ENCODE measurements at places on chromosomes 2 and 18. TPM values are rescaled to one million over a fixed set of nuclear protein-coding genes. Genes with fewer than 3 reads are reported as not detected.

DNA sequence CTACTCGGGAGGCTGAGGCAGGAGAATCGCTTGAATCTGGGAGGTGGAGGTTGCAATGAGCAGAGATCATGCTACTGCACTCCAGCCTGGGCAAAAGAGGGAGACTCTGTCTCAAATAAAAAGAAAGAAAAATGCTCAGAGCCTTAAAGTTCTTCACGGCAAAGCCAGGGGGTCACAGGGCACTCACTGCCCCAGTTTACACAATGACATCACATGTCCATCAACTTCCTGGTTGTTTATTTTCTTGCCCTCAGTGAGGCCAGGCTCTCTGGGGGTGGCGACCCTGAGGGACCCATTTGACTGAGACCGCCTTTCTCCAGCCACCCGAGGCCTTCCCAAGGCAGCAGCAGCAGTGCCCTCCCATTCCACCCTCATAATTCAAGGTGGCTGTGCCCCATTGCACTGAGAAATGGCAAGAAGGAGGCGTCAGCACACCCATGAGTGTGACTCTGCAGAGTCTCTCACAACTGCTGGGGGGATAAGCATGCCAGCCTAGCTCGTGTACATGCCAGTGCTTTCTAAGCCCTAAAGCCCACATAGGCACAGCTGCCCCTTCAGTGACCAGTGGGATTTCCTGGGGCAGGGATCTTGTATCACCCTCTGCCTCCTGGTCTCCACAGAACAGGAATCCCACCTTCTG lies 50.0 kb downstream of the SFXN5 start:
- DNase-seq: no peak

GRCh38 chr2:218286570-218287459 lies 5.5 kb downstream of the TMBIM1 start:
- peak; percentile 60 for DNase-seq

DNA sequence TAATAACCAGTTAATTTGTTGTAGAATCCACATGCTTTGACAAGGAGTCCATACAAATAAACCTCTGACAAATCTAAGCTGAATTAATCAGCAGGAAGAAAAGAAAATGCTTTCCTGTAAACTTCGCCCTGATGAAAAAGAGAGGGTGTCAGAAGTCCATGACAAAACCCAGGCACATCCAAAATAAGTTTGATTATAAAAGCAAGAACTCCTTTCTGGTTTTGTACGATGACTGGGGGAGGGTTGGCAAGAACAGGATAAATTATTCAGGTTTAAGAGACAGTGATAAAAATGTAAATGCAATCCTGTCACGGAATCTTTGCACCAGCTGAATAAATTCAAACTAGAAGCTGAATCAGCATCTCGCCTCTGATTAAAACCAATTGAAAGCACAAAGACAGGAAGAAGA lies 469.2 kb upstream of the TNP1 start:
- no peak for DNase-seq

DNA sequence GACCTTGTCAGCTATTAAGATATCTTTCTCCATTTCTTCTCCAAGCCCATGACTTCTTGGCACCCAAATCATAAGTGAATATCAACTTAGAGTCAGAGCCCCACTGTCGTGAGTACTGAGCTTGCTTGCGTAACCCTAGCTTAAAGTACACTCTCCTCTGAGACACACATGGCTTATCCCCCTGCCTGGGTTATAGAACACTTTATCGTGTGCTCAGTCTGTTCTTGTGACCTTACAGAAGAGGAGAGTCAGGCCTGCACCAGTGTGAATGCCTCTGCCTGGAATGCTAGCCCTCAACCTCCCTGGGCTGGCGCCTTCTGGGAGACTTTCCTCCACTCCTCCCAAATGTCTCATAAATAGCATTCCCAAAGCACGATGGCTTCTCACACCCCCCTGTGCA lies 79.3 kb downstream of the CEP192 start:
- DNase-seq: no peak

DNA sequence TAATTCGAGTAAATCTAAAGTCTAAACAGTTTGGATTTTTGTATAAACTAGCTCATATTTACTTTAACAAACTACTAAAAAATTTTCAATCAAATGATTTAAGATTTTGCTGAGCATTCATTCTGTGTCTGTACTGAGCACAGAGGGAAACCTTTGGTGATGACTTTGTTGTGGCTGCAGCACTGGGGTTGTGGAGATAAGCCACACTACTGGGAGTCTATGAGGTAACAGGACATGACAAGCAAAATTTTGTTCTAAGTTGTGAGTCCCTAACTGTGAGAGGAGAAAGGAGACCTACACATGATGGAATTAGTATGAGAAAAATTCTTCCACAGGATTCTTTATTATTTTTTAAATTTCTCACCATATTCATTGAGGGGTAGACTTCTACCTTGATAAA lies 933.7 kb upstream of the LRATD1 start:
- DNase-seq: no peak

- no peak for DNase-seq
These were observed 365.4 kb upstream of the FSIP2 start for GRCh38 chr2:185373229-185373628.

- DNase-seq: no peak
These were observed 69.1 kb upstream of the B3GNT7 start for GRCh38 chr2:231326404-231326803.

DNA sequence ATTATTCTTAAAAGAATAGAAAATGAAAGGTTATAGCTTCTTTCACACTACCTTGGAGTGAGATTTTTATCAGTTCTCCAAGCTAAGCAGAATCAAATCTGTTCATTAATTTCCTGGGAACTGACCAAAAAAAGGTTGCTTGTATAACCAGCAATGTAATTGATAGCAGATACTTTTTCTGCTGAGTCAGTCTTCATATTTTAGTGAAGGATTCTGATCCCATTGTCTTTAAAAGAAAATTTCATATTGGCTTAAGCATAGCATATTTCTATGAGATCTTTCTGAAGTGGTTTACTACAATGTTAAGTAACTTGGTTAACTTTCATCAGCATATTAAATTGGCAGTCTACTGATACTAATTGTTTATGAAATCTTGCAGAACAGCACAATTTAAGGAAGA lies 338.0 kb downstream of the TMX3 start:
- no peak for DNase-seq

- no peak for DNase-seq
These were observed 121.8 kb upstream of the DNAJC10 start for GRCh38 chr2:182594286-182594685.

GRCh38 chr2:220057391-220057790 lies 430.0 kb downstream of the SLC4A3 start:
- no peak for DNase-seq

DNA sequence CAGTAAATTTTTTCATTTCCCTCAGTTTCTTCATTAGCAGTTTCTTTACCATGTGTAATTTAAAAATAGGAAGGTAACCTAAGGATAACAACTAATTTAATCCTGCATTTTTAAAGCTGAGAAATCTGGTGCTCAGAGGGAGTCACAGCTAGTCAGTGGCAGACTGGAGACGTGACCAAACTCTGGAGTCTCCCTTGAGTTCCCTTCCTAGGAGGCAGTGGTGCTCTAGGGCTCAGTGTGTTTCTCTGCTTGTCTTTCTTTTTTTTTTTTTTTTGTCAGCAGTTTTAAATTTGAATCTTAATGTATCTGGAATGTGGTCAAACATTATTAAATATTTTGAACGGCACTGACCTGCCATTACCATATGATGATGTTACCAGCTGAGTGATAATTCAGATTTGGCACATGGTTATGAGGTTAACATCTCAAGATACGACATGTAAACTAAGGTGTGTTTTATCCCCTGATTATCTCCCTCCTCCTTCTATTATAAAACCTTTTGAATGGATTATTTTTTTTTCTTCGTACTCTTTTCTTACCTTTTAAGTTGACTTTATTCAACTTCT lies 226.2 kb downstream of the GALNT13 start:
- no peak for DNase-seq

GRCh38 chr2:152084076-152084475 lies 14.8 kb downstream of the CACNB4 start:
- DNase-seq: no peak

DNA sequence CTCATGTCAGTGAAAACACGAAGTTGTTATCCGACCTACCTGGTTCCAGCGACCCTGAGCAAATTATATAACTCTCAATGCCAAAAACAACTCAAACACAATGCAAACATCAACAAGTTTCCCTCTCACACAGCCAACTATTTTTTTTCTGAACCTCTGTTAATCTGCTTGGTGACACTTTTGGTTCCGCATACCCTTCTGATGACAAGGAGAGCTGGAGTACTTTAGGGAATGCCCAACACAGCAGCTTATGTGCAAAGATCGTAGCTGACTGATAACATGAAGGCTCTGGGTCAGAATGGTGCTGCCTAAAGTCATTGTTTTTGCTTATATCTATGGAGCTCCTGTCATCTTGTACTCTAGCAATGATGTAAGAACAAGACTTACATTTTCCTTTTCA lies 72.7 kb upstream of the CCDC68 start:
- DNase-seq: no peak

DNA sequence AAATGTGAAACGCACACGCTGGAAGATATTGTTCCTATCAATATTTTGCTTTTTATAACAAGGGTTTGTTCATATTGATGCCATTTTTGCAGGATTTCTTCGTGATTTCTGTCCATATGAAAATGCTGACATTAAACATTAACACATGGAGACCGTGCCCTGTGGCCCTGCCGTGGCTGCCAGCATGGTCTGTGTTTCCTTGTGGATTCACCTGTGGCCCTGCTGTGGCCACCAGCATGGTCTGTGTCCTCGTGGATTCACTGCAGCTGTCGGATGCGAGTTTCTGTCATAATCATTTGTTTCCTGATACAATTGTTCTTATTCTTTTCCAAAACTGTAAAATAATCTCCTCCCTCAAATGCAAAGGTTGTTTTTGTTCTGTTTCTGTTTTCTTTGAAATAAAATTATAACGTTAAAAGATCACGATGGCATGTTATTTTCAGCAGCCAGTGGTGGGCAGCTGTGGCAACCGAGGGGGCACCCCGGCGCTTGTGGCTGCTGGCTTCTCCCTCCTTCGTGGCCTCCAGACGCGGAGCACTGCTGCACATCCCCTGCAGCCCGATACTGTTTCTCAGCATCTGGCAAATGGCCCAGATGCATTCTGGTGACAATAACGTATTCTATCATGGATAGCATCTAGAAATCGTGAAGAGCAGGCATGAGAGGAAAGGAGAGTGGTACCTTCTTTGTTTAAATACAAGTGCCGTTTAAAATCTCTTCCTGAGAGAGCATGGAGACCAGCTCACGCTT lies 143.5 kb downstream of the PTGR3 start:
- DNase-seq: no peak

DNA sequence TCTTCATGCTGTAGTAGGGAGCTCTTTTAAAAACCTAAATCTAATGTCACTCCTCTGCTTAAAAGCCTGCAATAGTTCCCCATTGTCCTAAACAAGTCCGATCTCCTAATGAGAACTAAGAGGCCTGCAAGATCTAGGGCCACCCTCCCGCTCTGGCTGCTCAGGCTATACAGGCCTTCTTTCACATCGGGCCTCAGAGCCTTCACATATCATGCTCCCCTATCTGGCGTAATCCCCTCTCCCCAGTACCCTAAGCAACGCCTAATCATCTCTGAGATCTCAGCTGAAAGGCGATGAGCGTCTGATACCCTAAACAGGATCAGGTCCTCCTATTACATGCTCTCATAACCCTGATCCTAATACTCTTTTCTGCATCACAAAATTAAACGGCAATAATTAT lies 1.9 kb downstream of the MAP4K3 start:
- DNase-seq: no peak

DNA sequence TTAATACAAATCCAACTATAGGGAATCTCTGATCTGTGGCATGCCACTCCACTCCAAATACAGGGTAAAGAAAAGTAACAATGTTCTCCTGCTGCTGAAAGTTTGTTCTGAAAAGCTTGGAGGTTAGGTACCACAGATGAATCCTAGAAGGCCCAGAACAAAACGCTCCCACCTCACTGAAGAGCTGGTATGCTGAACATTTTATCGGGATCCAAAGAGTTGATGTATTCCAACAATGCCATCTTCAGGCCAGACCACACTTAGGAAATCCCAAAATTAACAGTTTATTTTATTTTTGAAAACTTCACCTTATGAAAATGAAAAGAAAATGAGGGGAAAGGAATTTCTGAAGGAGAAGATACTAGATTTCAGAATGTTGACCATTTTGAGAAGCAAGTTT lies 145.1 kb upstream of the CDH19 start:
- no peak for DNase-seq

C2orf15 gene
- 1.2 TPM for total RNA-seq

EIF5B gene
- total RNA-seq: 19.4 TPM

ITPRIPL1 gene
- total RNA-seq: 1.9 TPM

KRTCAP3 gene
- 9.8 TPM for total RNA-seq

C2orf76 gene
- total RNA-seq: 5.7 TPM

UGGT1 gene
- total RNA-seq: 30.1 TPM

IL36A gene
- total RNA-seq: 254 TPM

SPATA3 gene
- not detected for total RNA-seq

TFCP2L1 gene
- 18.1 TPM for total RNA-seq

SERPINB12 gene
- not detected for total RNA-seq

IL36G gene
- total RNA-seq: 223 TPM

DSG3 gene
- total RNA-seq: 513 TPM

EHBP1 gene
- 111 TPM for total RNA-seq
